NCI-H2171 (cell line): ENCODE measurements at places on chromosomes 3 and 15.

DNA sequence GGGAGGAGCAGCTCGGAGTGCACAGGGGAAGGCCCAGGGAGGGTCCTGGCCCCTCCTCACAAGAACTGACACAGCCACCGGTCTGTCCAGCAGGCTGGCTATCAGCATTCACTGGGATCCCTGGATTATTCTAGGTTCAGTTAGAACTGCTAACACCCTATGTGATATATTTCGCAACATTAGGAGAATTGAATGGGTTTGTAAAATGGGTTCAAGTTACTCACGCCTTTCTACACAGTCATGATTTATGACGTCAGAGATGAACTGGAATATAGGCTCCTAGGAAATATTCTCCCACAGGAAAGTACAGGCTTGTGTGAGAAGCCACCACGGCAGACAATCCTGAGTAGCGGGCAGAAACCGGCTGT is 969 bp upstream of the BSN start:
- DNase-seq: no peak

DNA sequence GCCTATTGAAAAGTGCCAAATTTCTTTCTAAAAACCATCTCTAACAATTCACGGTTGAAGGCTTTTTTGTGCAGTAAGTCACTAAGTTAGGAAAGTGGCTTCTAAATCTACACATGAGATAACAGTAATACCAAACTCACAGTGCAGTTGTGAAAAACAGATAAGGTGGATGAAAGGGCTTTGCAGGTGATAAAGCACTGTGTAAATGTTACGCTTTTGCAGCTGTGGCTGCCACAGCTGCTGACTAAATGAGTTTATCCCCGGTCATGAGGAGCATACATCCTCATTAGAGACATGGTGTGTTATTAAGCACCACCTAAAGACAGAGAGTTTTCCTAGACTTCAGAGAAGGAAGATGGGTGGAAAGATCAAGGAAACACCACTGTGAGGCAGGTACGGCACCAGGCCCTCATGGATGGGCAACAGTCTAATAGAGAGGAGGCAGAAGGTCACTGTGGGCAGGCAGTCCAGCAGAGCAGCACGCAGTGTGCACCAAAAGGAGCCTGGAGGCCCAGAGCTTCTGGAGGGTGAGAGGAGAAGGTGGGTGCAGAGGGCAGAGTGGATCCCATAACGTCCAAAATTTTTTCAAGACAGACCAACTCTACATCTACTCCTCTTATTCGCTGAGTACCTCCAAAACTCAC is 68.5 kb downstream of the FMN1 start:
- no peak for DNase-seq

DNA sequence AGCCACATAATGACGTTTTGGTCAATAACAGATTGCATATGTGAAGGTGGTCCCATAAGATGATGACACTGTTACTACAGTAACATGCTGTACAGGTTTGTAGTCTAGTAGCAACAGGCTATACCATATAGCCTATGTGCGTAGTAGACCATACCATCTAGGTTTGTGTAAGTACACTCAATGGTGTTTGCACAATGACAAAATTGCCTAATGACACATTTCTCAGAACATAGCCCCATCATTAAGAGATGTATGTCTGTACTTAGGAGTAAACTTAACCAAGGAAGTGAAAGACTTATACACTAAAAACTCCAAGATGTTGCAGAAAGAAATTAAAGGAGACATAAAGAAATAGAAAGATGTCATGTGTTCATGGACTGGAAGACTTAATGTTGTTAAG is 66.2 kb downstream of the RPLP1 start:
- no peak for DNase-seq

DNA sequence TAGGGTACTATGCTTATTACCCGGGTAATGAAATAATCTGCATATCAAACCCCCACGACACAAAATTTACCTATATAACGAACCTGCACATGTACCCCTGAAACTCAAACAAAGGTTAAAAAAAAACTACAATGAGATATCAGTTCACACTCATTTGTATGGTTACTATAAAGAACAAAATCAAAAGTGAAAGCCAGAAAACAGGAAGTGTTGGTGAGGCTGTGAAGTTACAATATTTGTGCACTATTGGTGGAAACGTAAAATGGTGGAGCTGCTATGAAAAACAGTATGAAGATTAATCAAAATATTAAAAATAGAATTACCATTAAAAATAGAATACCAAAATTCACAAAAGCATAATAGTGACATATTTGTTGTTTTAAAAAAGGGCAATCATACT is 128.9 kb downstream of the ZIC1 start:
- DNase-seq: no peak

DNA sequence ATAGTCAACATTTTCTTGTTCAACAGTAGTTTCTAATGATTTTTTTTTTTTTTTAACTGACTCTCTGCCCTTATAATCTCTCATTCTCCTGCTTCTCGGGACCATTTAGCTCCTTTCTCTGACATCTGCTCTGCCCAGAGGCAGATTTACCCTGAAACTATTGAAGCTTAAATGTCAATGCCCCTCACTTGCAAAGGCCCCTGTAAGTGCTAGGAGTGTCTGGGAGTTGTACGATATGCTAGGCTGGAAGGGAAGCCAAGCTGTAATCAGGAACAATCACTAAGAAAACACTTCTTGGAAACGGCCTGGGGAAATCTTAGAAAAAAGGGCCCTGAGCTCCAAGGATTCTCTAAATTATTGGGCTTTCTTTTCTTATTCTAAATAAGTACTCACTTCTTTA is 5.8 kb upstream of the PLOD2 start:
- DNase-seq: no peak

- no peak for DNase-seq
Measured at GRCh38 chr3:46898321-46899150, 21.0 kb downstream of the PTH1R start.

- DNase-seq: no peak
Measured at GRCh38 chr3:15927969-15928368, 130.2 kb upstream of the ANKRD28 start.

GRCh38 chr3:148792516-148792915 is 35.1 kb upstream of the CPB1 start:
- DNase-seq: no peak

DNA sequence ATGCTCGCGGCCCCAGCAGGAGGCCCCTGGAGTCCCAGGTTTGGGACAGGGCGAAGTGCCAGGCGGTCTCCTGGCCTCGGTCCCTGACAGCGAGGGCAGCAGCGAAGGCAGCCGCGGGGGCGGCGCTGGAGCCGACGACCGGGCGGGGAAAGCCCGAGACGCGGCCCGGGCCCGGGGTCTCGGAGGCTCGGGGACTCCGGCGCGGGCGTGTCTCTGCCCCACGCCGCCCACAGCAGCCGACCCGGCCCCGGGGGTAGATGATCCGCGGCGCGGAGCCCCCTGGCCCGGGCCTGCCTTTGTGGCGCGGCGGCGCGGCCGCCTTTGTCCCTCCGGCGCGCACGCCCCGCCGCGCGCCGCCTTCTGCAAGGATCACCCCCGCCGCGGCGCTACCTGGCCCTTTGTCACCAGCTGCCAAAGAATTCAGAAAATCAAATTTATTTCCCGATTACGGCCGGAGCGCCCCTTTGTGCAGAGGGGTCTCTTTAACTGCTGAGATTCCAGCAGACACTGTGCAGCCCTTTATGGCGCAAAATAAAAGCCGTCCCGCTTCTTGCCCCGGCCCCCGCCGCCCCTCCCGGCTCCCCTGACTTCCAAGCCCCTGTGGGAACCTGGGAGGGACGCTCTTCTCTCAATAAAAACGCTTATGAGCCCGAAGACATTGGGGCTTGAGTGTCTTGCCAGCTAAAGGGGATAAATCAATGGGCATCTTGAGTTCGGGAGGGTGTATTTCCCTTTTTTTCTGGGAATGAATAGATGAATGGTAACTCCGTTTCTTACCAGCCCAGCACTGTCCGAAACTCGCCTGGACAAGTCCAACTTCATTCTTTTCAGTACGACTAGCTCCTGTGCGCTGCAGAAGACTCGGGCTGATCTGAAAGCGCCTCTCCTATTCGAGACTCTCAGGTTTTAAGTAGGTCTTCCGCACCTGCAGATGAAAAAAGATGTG is 68.4 kb downstream of the HES1 start:
- peak; percentile 42 for DNase-seq

DNA sequence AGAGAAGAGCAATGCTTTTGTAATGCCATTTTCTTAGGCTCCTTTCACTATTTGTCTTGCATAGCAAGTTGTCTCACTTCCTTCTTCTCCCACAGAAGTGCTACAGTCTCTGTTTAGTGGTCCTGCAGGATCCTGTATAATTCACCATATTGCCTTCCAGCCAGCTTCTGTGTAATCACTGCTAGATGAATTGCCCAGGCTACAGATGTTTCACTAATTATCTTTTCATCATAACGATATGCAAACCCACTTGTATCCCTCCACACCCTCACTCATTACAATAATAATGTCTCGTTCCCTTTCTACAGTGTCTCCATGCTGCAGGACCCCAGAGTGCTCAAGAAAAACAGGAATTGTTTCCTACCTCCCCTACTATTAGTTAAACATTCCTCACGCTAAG is 402.9 kb downstream of the TBL1XR1 start:
- no peak for DNase-seq

- DNase-seq: peak; percentile 83
Measured at GRCh38 chr3:193240850-193241706, at the start of gene PLAAT1. Gene PLAAT1, plus strand, starts transcription at chr3:193241222. Its CDS starts 14,429 bp downstream, at chr3:193255651.

DNA sequence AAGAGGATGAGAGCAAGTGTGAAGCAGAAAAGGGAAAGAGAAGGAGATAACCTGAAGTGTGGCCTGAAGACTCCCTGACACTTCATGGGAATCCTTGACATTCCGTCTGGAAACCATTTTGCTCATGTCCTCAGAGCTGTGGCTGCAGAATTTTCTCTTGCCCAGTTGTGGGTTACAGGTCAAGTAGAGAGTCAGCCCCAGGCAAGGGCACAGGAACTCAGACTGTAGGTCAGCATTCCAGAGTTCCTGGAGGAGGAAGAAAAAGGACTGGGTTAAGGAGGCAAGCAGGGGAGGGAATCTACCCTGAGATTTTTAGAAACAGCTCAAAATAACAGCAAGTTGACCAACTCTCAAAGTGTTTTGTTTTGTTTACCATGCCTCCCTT is 4.1 kb upstream of the THSD4 start:
- no peak for DNase-seq

GRCh38 chr3:193932576-193932975 is 203.4 kb upstream of the HES1 start:
- DNase-seq: no peak

DNA sequence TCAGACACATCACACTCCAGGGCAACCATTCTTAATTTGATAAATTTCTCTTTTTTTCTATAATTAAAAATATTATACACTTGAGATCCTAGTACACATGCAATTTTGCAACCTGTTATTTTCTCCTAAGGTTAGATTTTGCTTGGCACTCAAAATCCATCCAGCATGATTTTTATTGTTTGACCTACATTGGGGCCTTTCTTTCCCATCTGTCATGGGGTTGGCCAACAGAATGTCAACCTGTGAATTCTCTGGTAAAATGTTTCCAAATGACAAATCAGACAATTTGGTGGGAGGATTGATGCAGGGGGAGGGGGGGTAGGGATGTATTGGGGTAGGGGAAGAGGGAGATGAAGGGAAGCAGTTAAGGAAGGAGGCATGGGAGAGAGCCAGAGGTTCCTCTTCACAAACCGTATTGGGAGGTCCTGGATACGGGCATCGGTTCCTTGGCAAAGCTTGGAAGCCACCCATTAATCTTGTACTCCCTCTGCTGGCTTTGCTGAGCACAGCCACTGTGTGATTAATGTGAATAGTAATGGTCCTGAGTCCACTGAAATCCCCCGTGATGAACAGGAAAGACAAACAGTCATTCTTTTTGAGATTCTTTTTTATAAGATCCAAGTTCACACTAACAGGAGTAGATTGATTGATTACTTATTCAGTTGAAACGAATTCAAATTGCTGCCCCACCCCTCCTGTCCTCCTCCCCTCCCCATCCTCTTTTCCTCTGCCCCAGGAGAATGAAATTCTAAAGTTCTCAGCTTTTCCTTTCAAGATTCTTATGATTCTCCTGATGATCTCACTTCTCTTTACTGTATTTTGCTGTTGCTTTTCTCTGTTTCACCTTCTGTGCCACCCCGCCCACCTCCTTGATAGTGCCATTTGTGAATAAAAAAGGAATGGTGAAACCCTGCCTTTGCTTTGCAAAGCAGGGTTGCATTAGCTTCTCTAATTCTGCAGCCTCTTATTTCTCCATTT is 82.2 kb upstream of the SLC25A26 start:
- DNase-seq: no peak

GRCh38 chr3:73548436-73548835 is 76.3 kb downstream of the PDZRN3 start:
- DNase-seq: no peak

GRCh38 chr3:80338366-80338765 is 570.6 kb upstream of the ROBO1 start:
- no peak for DNase-seq

GRCh38 chr15:74227968-74228722 is 8.0 kb upstream of the CCDC33 start:
- no peak for DNase-seq

- DNase-seq: no peak
Measured at GRCh38 chr3:161915418-161915750, 418.8 kb downstream of the OTOL1 start.

DNA sequence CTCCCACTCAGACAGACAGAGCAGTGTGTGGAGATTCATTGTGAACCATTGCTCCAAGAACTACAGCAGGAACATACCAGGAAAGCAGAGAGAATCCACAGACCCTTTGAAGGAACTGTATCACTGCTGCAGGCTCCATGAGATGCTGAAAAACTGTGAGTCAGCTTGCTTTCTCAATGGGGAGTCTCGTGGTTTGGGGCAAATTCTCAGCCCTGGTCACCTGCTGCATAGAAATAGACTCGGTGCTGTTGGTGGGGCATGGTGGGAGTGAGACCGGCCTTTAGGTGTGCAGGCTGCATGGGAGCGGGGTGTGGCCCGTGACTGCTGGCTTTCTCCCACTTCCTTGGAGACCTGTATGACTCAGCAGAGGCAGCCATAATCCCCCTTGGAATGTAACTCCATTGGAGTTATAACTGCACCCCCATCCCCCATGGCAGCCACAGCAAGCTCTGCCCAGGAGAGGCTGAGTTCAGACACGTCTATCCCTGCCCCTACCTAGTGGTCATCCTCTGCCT is 35.6 kb downstream of the ALCAM start:
- DNase-seq: no peak

DNA sequence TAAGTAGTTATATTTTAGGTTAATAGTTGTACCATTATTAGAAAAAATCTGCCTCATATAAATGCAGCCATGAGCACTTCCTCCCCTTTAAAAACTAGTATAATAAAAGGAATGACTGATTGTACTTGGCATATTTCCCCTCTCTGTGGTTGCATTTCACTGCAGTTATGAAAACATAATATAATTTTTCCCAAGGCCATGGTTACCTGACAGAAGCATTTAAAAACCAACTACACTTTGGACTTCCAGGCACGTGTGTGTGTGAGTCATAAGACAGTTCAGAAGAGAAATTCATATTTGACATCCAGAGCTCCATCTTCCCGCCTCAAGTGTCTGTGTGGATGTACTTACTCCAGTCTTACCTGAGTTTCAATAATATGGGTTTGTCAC is 828.2 kb upstream of the CFAP20DC start:
- no peak for DNase-seq

GRCh38 chr3:45218578-45219390 is 7.3 kb downstream of the TMEM158 start:
- DNase-seq: no peak

- no peak for DNase-seq
Measured at GRCh38 chr3:37144806-37145205, 29.6 kb downstream of the LRRFIP2 start.
